ENCODE measurements at places on chromosomes 11 and 22. TPM values are rescaled to one million over a fixed set of nuclear protein-coding genes. Genes with fewer than 3 reads are reported as not detected.

Gene ZP1
- total RNA-seq: not detected

Gene C11orf16
- total RNA-seq: not detected

Gene C11orf91
- total RNA-seq: 0.25 TPM

Gene NDUFC2
- total RNA-seq: 182 TPM

Gene ART1
- not detected for total RNA-seq

Gene OR8J3
- total RNA-seq: not detected

Gene TEX54
- not detected for total RNA-seq

Gene PRDM10
- total RNA-seq: 15.2 TPM

GRCh38 chr11:35711173-35711910 lies 48.8 kb downstream of the TRIM44 start:
- DNase-seq: no peak

- DNase-seq: no peak
These were observed 1.3 kb downstream of the APOBEC3G start for GRCh38 chr22:39078329-39078728.

GRCh38 chr11:92642177-92642931 lies 327.1 kb upstream of the MTNR1B start:
- no peak for DNase-seq

DNA sequence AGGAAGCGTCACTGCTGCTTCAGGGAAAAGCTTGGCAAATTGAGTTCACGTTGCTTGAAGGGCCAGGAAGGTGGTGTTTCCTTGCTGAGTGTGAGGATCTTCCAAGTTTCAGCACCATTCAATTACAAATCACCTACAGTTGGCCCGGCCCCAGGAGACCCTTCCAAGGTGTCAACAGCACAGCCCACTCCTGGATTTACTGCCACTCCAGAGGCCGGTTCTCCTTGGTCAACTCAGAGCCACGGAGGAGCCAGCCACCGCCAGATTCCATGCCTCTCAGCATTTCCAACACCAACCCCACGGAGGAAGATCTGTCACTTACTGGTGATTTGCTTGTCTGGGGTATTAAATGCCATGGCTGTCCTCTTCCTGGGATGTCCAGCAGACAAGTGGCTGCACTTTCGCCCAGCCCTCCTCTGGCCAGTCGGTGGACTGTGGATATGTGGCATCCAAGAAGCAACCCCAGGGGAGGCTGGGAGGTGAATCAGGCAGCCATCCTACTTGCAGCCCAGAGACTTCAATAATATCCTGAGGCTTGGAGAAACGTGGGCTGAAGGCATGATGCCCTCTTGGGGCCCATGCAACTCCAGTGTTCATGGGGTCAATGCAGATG lies 74.1 kb upstream of the SHANK2 start:
- no peak for DNase-seq

DNA sequence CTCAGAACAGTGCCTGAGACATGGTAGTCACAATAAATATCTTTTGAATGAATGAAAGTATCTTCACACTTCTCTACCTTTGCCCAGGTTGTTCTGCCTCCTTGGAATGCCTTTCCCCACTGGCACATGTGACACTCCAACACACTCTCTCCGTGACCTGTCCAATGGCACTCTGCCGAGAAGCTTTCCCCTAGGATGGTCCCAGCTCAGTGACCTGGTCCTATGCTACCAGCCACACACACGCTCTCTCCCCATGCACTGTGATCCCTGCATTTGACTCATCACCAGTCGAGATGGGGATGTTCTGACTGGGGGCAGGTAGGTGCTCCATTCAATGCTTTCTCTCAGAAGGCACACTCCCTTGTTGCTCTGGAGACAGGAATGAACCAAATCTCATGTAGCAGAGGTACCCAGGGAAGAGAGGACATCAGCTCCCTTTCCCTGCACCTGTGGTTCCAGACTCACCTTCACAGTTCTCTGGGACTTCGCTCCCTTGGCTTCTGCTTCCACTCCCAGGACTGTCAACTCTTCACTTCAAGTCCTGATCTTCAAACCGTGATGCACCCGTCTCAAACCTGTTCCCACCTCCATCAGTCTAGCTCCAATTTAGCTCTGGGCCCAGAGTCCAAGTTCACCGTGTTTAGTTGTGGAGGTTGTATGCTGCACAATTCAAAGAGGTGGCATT lies 30.7 kb upstream of the LMO1 start:
- DNase-seq: no peak

DNA sequence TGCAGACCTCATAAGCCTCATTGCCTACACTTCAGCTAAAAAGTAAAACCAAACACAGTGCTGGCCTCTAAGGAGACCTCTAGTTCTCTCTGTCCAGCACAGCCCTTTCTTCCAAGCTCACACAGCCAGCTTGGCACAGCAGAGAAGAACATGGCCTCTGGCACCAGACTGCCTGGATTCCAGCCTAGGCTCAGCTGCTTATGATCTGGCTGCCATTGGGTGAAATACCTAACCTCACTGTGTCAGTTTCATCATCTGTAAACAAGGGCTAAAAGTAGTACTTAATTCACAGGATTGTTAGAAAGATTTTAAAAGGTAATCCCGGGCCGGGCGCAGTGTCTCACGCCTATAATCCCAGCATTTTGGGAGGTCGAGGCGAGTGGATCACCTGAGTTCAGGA lies 9.9 kb upstream of the ACER3 start:
- no peak for DNase-seq

DNA sequence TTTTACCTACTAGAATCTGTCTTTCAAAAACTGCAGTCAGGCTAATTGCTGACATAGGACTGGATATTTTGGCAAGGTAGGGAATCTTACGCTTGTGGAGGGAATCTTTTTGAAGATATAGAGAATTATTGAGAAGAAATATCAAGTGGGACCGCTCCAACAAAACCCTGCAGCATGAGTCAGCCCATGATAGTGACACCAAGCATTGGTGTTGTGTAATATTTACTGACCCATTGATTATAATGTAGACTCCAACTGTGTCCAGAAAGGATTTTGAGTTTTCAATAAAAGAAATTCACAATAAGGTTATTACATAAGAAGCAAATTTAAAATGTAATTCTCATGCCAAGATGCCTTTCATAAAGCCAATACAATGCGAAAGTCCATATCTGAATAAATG lies 20.7 kb downstream of the MS4A4A start:
- no peak for DNase-seq

- peak; percentile 73 for DNase-seq
These were observed 29.6 kb downstream of the RTN4R start for GRCh38 chr22:20238536-20238900.

DNA sequence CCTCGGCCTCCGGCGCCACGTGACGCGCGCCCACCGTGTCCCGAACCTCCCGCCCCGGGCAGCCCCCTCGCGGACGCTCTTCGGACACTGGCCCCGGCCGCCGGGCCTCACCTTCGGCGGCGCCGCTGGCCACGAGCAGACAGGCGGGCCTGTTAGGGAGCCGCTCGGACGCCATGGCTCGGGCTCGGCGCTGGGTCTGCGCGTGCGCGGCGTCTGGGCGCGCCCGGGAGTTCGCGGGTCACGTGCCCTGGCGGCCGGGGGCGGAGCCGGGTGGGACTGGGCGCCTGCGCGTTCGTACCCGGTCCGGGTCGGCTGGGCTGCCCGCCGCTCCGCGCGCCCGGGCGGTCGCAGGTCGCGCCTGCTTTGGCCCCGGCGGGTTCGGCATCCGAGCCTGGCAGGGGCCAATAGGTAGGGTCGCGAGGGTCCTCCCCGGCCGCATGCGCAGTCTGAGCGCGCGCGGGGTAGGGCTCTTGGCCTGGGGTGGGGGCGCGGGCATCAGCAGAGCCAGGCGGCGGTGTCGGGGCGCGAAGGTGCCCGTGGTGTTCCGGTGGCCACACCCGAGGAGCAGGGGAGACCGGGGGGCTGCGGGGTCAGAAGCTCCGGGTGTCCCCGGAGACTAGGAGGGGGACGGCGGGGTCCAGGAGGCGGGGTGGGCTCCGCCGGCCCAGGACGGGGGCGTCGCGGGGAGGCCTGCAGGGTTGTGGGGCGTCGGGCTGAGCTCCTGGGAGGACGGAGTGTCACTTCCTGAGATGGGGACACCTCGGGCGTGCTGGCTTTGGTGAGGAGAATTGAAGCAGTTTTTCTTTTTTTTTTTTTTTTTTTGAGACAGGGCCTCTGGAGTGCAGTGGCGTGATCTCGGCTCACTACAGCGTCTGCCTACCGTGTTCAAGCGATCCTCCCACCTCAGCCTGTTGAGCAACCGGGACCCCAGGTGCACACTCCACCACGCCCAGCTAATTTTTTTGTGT lies at the start of gene GATD1:
GATD1 (minus strand) TSS at position 200 of the 968 bp plus-strand sequence; CDS start at position 175, 25 bp downstream.
- DNase-seq: peak; percentile 94

GRCh38 chr11:128222245-128222884 lies 365.0 kb downstream of the ETS1 start:
- DNase-seq: no peak
